RCC 7860 (cell line): ENCODE measurements at places on chromosomes 6 and 20.

- no peak for DNase-seq
Observed at GRCh38 chr20:53870426-53871315, 199.7 kb downstream of the BCAS1 start.

DNA sequence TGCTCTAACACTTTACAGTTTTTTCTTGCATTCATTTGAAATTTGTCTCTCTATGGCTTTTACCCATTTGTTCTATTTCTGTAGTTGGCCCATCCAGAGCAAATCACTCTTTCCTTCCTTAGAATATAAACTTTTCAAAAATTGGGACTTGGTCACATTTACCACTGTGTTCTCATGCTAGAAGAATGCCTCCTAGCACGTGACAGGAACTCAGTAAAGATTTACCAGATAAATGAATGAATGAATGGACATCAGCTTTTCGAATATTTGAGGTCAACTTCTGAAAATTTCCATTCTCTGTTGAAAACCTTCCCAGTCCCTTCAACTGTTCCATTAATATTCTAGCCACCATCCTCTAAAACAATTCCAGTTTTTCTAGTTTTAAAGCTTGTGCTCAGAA is 294.5 kb downstream of the CD83 start:
- no peak for DNase-seq

DNA sequence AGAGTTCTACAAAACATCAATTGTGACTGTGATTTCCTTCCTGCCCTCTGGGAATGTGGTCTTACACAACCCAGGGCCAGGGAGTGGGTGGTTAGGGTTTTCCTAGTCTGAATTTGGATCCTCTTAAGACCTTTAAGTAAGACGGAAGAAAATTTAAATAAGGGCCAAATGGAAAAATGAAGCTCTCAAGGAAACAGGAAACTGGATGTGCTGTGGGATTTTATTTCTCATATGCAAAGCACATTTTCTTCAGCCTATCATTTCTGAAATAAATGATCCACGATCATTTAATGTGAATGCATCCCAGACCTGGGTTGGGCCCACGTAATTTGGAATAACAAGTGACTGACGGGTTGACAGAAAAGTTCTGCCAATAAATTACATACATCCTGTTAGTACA is 243.6 kb downstream of the CLIC5 start:
- no peak for DNase-seq

GRCh38 chr20:9031991-9032390 is 36.9 kb upstream of the PLCB4 start:
- no peak for DNase-seq

- no peak for DNase-seq
Observed at GRCh38 chr20:4335722-4336121, 320.4 kb upstream of the RNF24 start.

DNA sequence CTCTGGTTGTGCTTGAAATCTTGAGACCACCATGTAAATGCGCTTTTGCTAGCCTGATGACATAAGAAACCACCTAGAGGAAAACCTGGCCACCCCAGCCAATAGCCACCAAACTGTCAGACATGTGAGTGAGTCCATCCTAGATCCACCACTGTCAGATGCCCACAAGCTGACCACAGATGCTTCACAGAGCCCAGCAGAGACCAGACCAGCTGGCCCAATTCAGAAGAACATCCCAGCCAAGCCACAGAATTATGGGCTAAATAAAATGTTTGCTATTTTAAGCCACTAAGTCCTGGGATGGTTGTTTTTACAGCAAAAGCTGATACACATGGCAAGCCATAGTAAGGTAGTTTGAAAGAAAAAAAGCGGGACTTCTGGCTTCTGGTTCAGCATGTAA is 425.3 kb downstream of the KIF16B start:
- no peak for DNase-seq

- no peak for DNase-seq
Observed at GRCh38 chr6:46468403-46469010, 22.7 kb downstream of the RCAN2 start.

DNA sequence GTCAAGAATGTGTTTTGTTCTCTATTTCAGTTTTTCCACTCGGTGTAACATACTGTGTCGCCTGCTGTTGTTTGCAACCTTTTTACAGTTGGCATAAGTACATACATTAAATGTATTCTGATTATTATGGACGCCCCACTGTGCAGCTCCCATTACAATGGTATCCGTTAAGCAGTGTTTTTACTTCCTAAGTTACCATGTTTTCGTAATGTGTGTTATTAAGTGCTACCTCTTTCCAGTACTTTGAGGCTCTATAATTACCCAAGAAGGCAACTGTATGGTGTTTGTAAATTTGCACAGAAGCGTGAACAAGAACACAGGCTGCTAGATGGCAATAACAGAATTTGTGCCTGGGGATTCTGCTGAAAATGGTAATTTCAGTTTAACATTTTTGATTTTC is 568.0 kb upstream of the MARCKS start:
- DNase-seq: no peak

DNA sequence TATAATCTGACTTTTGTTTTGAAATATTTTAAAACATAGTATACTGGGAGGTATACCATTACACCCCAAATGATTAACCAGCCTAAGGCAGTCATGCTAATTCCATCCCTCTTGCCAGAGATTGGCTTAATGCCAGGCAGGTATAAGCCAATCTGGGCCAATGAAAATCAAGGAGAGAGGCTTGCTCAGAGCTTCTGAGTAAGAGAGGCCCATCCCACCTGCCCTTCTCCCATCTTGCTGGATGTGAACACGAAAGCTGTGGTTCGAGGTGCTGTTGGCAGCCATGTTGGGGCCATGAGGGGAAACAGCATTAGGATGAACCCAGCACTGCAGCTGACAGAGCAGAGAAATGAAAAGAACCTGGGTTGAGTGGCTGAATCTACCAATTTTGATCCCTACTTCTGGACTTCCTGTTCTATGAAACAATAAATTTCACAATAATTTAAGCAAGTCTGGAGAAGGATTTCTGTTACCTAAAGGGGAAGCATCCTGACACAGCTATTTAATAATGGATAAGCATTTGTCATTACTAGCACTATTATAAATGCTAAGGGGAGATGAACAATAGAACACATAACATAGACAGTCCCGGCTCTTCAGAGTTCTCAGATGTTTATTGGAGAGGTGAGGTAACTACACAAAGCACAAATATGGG is 152.3 kb downstream of the CDC5L start:
- no peak for DNase-seq

GRCh38 chr20:46939031-46939965 is 44.7 kb downstream of the EYA2 start:
- DNase-seq: no peak

- DNase-seq: no peak
Observed at GRCh38 chr6:55785273-55785672, 90.1 kb downstream of the BMP5 start.

DNA sequence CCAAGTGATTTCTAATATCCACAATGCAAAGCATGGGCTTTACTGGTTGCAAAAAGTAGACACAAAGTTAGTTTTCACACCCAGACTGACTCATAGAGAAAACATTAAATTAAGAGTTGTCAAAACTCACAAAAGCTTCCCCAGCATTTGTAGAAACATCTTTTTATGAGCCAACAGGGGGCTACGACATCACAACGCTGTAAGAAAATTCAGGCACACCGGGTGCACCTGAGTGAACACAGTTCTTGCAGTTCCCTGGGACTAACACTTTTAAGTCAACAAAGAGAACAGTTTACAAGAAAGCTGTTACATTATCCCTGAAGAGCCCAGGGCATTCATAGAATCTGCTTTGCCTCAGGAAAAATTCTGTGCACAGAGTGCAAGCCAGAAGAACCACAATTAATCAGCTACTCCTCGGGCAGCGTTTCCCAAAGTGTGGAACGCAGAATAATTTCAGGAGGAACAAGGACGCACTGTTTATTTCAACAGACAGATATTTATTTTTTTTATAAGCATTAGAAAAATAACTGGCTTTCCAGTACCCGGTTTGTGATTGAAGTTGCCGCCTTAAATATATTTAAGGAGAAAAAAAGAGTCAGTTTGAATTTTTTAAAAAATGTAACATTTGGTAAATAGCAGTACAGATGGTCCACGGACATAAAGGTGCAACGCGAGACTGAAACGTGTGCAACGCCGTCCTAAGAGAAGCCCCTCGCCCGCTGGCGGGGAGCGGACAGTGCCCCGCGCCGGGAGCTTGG is 1.2 kb downstream of the NCOA5 start:
- peak; percentile 25 for DNase-seq

GRCh38 chr6:24851086-24851485 is 52.4 kb upstream of the ARMH2 start:
- no peak for DNase-seq

DNA sequence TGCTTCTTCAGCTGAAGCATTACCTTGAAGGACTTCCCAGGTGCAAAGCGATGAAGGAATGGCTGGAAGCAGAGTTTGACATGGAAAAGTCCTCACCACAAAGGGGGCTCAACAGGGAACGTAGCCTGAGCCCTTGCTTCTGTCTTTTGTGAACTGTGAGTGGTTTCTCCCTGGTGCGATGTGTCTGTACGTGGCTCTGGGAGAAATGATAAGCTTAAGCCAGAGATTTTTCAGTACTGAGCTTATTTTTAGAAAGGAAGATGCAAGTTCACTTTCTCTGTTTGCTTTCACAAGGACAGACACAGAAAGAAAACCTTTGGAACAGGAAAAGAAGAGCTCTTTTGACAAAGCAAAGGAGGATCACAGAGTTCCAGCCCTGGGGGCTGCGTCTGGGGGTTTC is 79.4 kb downstream of the DACT2 start:
- no peak for DNase-seq

- DNase-seq: no peak
Observed at GRCh38 chr6:33290459-33290858, 1.1 kb downstream of the PFDN6 start.

DNA sequence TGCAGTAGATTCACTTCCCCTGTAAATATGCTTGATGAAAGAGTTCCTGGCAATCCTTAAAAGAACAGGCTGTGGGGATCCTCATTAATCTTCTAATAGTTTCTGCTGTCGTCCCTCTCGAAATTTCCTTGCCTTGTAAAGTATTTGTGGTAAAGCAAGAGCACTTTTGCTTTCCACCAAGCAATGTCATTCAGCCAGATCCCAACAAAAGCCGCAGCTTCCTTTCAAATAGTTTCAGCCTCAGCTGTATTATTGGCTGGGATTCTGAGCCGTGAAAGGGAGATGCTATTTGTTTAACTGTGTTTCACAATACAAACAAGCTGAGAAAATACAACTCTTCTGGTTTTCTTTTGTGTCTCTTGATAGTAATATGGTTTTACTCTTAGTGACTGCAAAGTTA is 48.9 kb upstream of the EPHA7 start:
- DNase-seq: no peak

- DNase-seq: no peak
Observed at GRCh38 chr6:41692730-41693129, 42.7 kb downstream of the TFEB start.

GRCh38 chr6:137217801-137218472 is 1.2 kb downstream of the IFNGR1 start:
- no peak for DNase-seq

GRCh38 chr6:39653612-39654011 is 71.6 kb downstream of the KIF6 start:
- no peak for DNase-seq

DNA sequence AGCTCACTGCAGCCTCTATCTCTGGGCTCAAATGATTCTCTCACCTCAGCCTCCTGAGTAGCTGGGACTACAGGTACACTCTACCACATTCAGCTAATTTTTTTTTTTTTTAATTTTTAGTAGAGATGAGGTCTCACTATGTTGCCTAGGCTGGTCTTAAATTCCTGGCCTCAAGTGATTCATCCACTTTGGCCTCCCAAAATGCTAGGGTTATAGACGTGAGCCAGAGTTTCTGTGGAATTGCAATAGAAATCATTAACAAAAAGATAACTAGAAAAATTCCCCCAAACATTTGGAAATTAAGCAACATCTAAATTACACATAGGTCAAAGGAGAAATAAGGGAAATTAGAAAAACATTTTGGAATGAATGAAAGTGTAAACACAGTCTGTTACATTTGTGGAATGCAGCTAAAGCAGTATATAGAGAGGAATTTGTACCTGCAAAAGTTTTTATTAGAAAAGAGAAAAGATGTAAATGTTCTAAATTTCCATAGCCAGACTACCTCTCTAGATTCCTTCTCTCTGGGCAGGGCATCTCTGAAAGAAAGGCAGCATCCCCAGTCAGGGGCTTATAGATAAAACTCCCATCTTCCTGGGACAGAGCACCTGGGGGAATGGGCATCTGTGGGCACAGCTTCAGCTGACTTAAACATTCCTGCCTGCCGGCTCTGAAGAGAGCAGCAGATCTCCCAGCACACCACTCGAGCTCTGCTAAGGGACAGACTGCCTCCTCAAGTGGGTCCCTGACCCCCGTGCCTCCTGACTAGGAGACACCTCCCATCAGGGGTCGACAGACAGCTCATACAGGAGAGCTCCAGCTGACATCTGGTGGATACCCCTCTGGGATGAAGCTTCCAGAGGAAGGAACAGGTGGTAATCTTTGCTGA is 51.3 kb downstream of the ATRN start:
- DNase-seq: no peak

- peak; percentile 93 for DNase-seq
Observed at GRCh38 chr20:35111141-35111888, 18.7 kb upstream of the TRPC4AP start.

DNA sequence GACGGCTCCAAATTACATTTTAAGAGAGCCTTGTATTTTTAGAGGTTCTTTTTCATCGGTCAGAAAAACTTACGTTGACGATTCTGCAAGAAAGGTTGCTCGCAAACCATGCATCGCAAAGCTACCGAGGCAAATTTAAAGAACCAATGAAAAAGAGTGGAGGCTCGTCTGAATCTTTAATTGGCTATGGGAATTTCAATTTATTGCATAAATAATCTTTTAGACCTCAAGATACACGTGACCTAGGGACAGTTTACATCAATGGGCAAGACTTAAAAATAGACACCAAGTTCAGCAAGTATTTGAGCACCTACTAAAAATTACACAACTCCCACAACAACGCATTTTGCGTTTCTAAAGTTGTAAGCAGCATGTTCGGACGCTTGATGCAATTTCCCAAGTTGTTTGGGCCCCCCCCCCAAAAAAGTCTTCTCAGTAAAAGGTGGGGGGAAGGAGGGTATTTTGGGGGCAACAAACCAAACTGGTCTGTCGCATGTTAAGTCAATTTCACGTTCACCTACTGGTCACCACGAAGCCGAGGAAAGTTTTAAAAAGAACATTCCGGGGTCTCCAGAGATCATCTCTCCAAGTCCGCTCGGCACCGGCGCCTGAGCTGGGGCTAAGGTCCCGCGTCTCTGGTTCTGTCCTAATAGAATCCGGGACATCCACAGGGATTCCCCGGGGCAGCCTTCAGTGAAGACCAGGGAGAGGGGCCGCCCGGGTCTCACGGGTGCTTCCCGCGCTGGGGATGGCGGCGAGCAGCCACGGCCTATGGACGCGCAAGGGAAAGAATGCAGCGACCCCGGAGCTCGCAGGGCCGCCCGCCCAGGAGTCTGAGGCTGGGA is 851 bp downstream of the SNX5 start:
- no peak for DNase-seq

- no peak for DNase-seq
Observed at GRCh38 chr6:135346747-135347146, 150.8 kb downstream of the AHI1 start.

- DNase-seq: no peak
Observed at GRCh38 chr6:12345694-12346058, 55.5 kb downstream of the EDN1 start.

GRCh38 chr6:170221753-170222400 is 69.0 kb downstream of the DLL1 start:
- DNase-seq: no peak

- peak; percentile 37 for DNase-seq
Observed at GRCh38 chr6:111880181-111880888, 7.1 kb upstream of the FYN start.

- no peak for DNase-seq
Observed at GRCh38 chr20:21499641-21500040, 14.2 kb downstream of the NKX2-2 start.
